ENCODE measurements at places on chromosomes 5 and 9. TPM values are rescaled to one million over a fixed set of nuclear protein-coding genes. Genes with fewer than 3 reads are reported as not detected.
A peak's percentile ranks its signal among the peaks of the same experiment; 100 is the strongest.

RGS7BP gene
- total RNA-seq = 0.14 TPM

SH3PXD2B gene
- 10.9 TPM for total RNA-seq

PFN3 gene
- total RNA-seq = not detected

KCNV2 gene
- total RNA-seq = not detected

PRLR gene
- total RNA-seq = 13.0 TPM

SLC4A9 gene
- total RNA-seq = not detected

CARTPT gene
- not detected for total RNA-seq

SMIM33 gene
- not detected for total RNA-seq

DNA sequence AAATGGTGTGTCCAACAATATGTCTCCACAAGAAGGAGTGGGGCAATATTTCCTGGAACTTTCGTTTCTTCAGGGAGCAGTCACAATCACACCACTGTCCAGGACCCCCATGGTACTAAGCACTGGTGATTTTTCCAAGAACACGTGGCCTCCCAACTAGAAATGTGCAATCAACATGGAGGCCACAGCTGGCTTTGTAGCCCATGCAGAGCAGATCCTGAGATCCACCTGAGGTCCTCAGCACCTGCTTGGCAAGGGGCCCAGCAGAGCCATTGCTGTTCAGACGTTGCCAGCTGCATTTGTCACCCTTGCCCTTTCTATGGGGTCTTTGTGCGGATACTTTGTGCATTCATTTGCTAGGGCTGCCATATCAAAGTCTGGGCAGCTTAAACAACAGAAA lies 334.5 kb upstream of the IRX4 start:
- H3K4me1 ChIP-seq = no peaks in the 10 kb centered on the region
- H3K27me3 ChIP-seq = no peaks in the 10 kb centered on the region
- no peak overlapping the region for H3K27ac ChIP-seq
- DNase-seq = no peak

DNA sequence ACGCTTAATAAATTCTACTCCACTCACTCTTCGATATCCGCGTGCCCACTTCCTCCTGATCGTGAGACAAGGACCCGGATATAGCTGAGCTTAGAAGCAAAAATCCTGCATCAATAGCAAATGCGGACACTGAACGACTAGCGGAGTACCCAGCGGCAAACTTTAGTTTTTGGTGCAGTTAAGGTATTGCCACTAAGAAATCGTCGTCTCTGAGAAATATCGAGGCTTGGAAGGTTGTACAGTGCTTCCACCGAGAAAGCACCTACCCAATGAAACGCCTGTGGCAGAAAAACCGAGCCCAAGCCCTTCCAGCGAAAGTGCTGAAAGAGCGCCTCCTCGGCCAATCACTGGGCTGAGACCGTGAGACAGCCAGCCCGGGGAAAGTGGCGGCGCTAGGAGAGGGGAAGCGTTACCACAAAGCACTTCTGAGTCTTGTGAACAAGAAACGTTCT lies 32.2 kb downstream of the ANXA2R start:
- peak; percentile 63 for DNase-seq
- H3K36me3 ChIP-seq = no peaks in the 10 kb centered on the region
- H3K4me1 ChIP-seq = no peaks in the 10 kb centered on the region
- peaks cover 60% of the 10 kb centered on the region for H3K27me3 ChIP-seq

GRCh38 chr5:111248571-111248970 lies 24.4 kb downstream of the CAMK4 start:
- no peak overlapping the region for H3K4me3 ChIP-seq
- H3K4me1 ChIP-seq = no peaks in the 10 kb centered on the region
- no peak overlapping the region for H3K27ac ChIP-seq
- no peaks in the 10 kb centered on the region for H3K36me3 ChIP-seq
- H3K27me3 ChIP-seq = no peaks in the 10 kb centered on the region

GRCh38 chr9:6758498-6759184 lies 868 bp downstream of the KDM4C start:
- no peaks in the 10 kb centered on the region for H3K36me3 ChIP-seq
- peak overlapping the region; percentile 98 for H3K27ac ChIP-seq
- DNase-seq = peak; percentile 71
- peak overlapping the region; percentile 98 for H3K4me3 ChIP-seq
- peaks cover 19% of the 10 kb centered on the region for H3K4me1 ChIP-seq

DNA sequence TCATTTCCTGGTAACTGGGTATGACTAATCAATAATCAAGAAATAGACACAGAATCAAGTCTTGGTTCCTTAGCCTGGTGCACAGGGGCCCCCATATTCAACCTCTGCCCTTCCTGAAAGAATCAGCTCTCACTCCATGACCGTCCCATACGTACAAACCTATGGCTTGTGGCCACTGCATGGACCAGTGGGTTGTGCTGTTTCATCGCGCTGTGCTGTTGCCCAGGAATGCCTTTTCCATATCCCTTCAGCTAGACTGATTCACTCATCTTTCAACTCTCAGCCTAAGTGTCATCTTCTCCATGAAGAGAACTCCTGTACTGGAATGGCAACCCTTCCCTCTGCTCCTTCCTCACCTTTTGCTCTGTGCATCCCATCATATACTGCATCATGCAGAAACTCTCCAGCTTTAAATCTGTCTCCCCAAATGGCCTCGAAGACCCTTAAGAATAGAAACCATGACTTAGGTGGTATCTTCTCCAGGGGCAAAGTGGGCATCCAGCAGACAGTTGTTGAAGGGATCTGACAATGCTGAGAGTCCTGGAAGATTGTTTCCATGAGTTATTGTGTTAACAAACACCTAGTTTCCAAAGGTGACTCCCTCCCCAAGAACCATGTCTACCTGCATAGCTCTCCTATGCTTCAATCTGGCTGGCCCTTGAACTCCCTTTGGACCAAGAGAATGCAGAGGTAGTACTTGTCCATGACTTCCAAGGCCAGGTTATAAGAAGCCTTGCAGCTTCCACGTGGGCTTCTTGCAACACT lies 180.8 kb downstream of the ACTL7B start:
- no peaks in the 10 kb centered on the region for H3K27me3 ChIP-seq
- no peaks in the 10 kb centered on the region for H3K4me1 ChIP-seq
- no peak for DNase-seq
- no peak overlapping the region for H3K4me3 ChIP-seq
- no peak overlapping the region for H3K27ac ChIP-seq

- H3K27me3 ChIP-seq = no peaks in the 10 kb centered on the region
- no peaks in the 10 kb centered on the region for H3K36me3 ChIP-seq
- H3K4me1 ChIP-seq = no peaks in the 10 kb centered on the region
- no peak overlapping the region for H3K4me3 ChIP-seq
Observed at GRCh38 chr5:127987354-127988145, 96.0 kb upstream of the SLC12A2 start.

DNA sequence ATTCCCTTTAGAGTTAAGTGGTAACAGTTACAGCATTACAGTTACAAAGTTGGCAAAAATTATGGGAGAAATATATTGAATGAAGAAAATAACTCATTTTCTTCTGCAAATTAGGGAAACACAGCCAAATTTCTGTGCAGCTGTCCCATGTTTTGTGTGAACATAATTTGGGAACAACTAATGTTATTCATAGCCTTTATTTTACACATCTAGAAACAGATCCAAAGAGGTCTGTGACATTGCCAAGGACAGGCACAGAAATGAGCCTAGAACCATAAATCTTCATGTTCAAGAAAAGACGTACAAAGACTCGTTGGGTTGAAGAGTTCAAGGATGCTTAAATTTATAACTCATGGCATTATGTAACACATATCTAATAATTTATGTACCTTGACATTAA lies 114.1 kb upstream of the TXNDC8 start:
- no peaks in the 10 kb centered on the region for H3K36me3 ChIP-seq
- H3K27ac ChIP-seq = no peak overlapping the region
- H3K27me3 ChIP-seq = no peaks in the 10 kb centered on the region
- H3K4me3 ChIP-seq = no peak overlapping the region

- no peak overlapping the region for H3K4me3 ChIP-seq
- DNase-seq = no peak
- peak overlapping the region; percentile 25 for H3K27ac ChIP-seq
- no peaks in the 10 kb centered on the region for H3K27me3 ChIP-seq
- no peaks in the 10 kb centered on the region for H3K4me1 ChIP-seq
Observed at GRCh38 chr5:95667061-95667618, 15.7 kb downstream of the SPATA9 start.

GRCh38 chr5:96537386-96537785 lies 104.3 kb upstream of the PCSK1 start:
- H3K36me3 ChIP-seq = no peaks in the 10 kb centered on the region
- H3K27ac ChIP-seq = no peak overlapping the region
- H3K4me3 ChIP-seq = no peak overlapping the region

DNA sequence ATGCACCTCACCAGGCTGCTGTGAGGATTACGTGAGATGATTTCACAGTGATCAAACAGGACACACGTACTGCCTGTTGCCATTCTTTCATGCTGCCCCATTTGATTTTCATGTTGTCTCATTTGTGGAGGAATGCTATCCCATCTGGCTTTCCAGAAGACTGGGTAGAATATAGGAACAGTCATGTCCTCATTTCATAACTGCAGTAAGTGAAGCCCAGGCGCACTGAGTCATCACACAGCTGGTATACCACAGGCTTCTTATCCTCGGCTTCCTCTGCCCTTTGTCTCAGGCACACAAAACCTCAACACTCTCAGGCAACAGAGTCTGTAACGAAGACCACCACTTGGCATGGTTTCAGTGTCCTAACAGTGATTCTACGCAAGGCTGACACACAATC lies 62.3 kb downstream of the LHFPL2 start:
- H3K27me3 ChIP-seq = no peaks in the 10 kb centered on the region
- no peak overlapping the region for H3K4me3 ChIP-seq
- no peak overlapping the region for H3K27ac ChIP-seq
- H3K36me3 ChIP-seq = no peaks in the 10 kb centered on the region
- no peak for DNase-seq

DNA sequence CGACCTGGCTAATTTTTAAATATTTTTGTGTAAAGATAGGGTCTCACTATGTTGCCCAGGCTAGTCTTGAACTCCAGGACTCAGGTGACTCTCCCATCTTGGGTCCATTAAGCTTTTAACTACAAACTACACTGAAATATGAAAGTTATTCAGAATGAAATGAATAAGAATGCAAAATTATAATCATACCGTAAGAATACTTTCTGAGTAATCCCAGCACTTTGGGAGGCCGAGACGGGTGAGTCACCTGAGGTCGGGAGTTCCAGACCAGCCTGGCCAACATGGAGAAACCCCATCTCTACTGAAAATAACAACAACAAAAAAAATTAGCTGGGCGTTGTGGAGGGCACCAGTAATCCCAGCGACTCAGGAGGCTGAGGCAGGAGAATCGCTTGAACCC lies 1.1 kb upstream of the ORM1 start:
- H3K4me1 ChIP-seq = no peaks in the 10 kb centered on the region
- H3K4me3 ChIP-seq = no peak overlapping the region
- H3K36me3 ChIP-seq = no peaks in the 10 kb centered on the region
- H3K27ac ChIP-seq = no peak overlapping the region
- no peaks in the 10 kb centered on the region for H3K27me3 ChIP-seq

DNA sequence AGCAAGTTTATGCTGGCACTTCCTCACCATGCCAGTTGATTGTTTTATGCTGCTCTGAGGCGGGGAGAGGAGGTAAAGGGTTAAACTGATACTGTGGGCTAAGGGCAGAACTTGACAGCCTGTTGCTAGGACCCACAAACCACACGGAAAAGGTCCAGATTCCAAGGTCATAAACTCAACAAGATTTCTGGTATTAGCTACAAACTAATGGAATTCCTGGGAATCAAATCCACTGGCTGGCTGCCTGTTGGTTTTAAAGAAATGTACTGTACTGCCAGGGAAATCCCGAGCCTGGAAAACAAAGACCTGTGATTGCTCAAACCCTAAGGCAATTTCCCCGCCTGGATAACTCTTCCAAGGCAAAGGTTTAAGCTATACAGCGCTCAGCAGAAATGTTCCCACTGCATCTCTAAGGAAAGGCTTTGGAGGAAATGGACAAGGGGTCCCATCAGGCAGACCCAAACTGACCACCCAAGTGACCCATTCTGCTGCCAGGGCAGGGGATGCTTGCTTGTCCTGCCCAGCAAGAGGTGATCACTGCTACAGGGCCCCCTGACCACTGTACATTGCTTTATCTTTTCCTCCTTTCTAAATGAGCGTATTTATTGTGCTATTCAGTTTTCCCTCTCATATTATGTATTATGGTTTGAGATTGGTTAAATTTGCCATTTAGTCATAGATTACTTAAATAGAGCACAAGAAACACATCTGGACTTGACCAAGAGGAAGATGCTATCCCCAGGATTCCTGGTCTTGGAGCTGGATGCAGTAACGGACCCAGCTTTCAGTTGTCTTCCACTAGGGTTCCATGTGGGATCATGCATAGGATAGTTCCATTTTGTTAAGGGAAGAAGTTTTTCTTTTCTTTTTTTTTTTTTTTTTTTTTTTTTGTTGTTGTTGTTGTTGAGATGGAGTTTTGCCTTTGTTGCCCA lies 124.3 kb downstream of the SUSD1 start:
- DNase-seq = no peak
- H3K27me3 ChIP-seq = no peaks in the 10 kb centered on the region
- peak overlapping the region; percentile 53 for H3K27ac ChIP-seq
- no peak overlapping the region for H3K4me3 ChIP-seq

GRCh38 chr9:86664603-86665002 lies 282.7 kb downstream of the GAS1 start:
- H3K4me3 ChIP-seq = no peak overlapping the region
- H3K27ac ChIP-seq = no peak overlapping the region
- no peak for DNase-seq

GRCh38 chr9:72955126-72955455 lies 2.2 kb upstream of the ALDH1A1 start:
- H3K4me1 ChIP-seq = peaks cover 14% of the 10 kb centered on the region
- H3K36me3 ChIP-seq = no peaks in the 10 kb centered on the region
- no peaks in the 10 kb centered on the region for H3K27me3 ChIP-seq
- no peak overlapping the region for H3K27ac ChIP-seq
- DNase-seq = no peak

DNA sequence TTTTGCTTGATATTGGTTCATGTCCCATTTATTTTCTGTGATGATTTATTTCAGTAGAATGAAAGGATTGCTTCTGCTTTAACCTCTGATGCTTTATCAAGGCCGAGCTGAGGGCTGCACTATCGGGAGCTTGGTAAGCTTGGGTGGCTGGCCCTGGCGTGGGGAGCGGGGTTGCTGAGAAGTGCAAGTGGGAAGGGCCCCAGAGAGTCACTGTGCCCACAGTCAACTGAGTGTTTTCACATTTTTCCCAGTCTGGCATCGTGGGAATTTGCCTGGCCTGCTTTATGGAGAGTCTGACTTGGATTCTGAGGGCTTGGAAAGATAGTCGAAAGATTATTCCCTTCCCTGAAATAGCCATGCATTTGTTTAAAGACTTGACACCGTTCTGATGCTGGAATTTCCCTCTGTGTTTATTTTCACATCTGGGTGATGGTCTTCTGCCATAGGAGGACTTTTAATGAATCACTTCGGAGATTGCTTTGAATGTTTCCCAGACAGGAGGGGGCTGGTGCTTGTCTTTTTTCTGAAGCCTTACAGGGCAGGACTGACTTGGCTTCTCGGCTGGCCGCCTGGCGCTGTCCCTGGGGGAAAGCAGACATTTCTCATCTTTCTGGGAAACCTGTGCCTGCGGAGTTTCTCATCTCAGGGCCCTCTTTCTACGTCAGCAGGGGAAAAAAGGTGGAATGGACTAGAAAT lies 139.0 kb downstream of the BOD1 start:
- no peak overlapping the region for H3K4me3 ChIP-seq
- H3K27me3 ChIP-seq = no peaks in the 10 kb centered on the region
- H3K4me1 ChIP-seq = peaks cover 13% of the 10 kb centered on the region
- no peaks in the 10 kb centered on the region for H3K36me3 ChIP-seq
- DNase-seq = no peak
